Fibroblast of villous mesenchyme (primary cell): ENCODE measurements at places on chromosomes 13 and 19. TPM values are rescaled to one million over a fixed set of nuclear protein-coding genes. Genes with fewer than 3 reads are reported as not detected.

Gene NLRP5
- not detected in 2 replicates for total RNA-seq

Gene GPR18
- not detected in 2 replicates for total RNA-seq

Gene LILRA1
- not detected in 2 replicates for total RNA-seq

Gene ERVV-1
- total RNA-seq: not detected in 2 replicates

Gene SIGLEC7
- not detected in 2 replicates for total RNA-seq

Gene CCDC70
- not detected in 2 replicates for total RNA-seq

Gene S1PR4
- total RNA-seq: not detected in 2 replicates

Gene ZNF529
- total RNA-seq: 7.7 and 14.2 TPM in 2 replicates

DNA sequence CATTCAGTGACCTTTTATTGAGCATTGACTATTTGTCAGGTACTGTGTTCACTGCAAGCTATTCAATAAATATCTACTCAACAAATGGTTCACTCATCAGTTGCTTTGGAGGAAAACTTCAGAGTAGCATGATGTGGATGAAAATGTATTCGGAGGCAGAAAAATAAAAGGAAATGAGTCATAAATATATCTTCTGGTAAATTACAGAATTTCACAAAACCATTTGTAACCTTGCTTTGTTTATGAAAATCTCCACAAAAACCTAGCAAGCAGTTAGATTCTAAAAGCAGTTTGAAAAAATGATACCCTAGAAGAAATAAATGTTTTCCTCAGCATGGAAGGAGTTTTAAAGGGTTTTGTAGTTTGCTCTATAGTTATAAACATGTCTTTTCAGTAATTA is 399.6 kb downstream of the LMO7 start:
- peak; percentile 3 for DNase-seq

DNA sequence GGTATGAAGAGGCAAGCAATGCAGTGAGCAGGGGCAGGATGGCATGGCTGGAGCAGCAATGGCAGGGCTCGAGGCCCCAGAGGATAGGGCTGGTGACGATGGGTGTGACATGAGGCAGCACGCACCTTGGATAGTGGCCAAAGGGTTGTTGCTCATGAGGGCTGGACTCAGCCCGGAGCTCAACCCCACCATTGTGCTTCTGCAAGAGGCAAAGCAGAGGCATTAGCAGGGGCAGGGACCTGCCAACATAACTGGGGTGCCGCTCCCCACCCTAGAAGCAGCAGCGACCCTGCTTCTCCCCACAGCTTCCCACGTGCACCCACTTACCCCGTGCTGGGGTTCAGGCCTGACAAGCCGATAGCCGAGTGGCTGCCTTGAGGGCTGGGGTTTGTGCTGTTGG is 15.8 kb downstream of the ZNF574 start:
- DNase-seq: no peak

DNA sequence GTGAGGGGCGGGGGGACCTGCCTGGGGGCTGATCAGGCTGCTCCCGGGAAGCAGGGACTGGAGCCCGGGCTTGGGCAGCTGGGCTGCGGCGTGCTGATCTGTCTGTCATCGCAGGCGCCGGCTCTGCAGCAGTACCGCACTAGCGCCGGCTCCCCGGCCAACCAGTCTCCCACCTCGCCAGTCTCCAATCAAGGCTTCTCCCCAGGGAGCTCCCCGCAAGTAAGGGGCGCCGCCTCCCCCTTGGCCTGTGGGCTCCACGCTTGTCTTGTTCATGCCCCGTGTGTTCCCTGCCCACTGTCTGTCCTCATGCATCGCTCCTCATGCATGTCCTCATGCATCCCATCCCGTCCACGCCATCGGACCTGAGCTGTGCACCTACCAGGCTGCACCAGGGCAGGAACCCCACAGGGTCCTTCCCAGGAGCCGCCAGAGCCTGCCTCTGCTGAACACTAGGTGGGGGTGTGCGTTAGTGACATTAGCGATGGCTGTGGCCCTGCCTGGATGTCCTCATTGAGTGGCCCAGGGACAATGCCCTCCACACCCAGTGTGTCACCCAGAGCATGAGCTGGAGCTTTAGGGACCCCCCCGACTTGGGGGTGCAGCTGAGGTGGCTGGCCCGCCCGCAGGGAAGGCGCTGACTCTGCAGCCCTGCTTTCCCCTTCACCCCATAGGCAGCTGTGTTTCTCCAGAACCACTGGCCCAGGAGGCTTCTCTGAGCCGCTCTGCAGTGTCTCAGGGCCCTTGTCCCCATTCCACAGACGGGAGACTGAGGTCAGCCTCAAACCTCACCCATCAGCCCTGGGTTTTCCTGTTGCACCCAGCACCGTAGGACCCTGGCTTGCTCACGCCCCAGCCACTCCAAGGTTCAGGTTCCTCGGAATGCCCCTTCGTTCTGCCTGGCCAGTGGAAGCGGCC is 19.5 kb downstream of the COMP start:
- DNase-seq: no peak

DNA sequence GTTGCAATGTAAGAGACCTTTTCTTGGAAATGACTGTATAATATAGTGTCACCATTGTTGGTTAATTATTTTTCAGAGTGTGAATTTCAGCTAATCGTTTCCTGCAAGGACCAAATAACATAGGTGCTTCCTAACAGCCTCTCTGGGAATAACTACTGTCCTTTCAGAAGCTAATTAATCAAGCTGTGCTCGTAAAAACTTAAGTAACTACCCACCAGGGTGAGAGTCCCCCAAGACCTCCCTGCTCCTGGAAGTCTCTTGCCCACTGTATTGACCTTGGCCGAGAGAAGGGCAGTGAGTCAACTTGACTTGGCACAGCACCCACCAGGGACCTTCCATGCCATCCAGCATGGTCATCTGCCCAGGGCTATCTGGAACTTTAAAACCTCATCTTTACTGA is 50.3 kb downstream of the UQCRFS1 start:
- no peak for DNase-seq

- peak; percentile 14 for DNase-seq
These were observed 184.2 kb downstream of the PTPRS start for GRCh38 chr19:5156231-5156986.

GRCh38 chr13:73715911-73716510 is 418.2 kb downstream of the KLF12 start:
- no peak for DNase-seq

GRCh38 chr13:31124204-31124603 is 37.5 kb downstream of the HSPH1 start:
- no peak for DNase-seq

- DNase-seq: no peak
These were observed 16.8 kb upstream of the OR1M1 start for GRCh38 chr19:9070066-9070465.

GRCh38 chr13:45615501-45616101 is at the start of gene ERICH6B:
Gene ERICH6B, minus strand, starts transcription at chr13:45615739. Its CDS starts 18,734 bp downstream, at chr13:45597005.
- peak; percentile 14 for DNase-seq

DNA sequence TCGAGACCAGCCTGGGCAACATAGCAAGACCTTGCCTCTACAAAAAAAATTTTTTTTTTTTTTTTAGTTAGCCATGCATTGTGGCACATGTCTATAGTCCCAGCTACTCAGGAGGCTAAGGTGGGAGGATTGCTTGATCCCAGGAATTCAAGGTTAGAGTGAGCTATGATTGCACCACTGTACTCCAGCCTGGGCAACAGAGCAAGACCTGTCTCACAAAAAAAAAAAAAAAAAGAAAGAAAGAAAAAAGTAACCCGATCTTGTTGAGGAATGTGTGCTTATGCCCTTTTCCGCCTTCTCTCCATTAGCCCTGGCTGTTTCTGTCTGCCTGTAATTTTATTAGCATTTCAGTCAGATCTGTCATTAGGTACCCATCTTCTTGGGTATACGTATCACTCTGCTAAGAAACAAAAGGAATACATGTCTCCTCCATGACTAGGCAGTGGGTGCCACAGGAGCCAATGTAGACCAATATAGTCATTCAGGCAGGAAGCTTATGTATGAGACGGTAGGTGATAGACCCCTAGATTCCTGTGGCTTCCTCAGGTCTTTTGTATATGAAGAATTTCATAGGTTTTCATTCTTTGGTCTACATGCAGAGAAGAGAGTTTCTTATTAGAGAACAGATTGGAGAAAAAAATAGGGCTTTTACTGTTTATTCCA is 59.6 kb upstream of the NPAS1 start:
- no peak for DNase-seq

DNA sequence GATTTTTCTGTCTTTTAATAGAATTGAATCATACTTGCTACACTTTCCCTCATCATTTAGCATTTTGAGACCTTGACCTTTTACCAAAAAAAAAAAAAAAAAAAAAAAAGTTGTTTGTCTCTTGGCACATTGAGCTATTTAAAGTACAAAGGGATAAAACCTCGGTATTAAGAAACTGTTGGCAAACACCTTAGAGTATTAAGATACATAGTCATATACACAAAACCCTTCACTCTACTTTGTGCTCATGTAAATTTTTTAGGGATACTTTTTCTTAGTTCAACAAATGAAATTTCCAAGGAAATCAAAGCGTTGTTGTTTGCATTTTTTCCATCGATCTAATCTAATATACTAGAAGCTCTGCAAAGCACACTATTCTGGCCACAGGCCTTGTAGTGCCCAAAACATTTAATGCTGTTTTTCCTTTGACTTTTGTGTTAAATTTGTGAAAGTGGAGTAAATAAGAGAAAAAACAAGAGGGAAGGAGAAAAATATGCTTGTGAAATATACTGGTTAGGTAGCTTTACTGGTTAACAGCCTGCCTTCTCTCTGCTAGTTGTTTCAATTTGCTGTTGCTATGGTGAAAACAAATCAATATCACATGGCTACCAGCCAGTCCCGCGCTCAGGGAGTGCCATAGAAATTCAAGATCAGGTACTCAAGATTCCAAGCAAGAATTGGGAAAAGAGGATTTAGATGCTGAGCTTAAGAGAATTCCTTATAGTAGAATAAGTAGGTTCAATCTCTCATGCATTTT is 2.6 kb downstream of the MBNL2 start:
- peak; percentile 56 for DNase-seq
